ENCODE measurements at places on chromosomes 16 and 17.

DNA sequence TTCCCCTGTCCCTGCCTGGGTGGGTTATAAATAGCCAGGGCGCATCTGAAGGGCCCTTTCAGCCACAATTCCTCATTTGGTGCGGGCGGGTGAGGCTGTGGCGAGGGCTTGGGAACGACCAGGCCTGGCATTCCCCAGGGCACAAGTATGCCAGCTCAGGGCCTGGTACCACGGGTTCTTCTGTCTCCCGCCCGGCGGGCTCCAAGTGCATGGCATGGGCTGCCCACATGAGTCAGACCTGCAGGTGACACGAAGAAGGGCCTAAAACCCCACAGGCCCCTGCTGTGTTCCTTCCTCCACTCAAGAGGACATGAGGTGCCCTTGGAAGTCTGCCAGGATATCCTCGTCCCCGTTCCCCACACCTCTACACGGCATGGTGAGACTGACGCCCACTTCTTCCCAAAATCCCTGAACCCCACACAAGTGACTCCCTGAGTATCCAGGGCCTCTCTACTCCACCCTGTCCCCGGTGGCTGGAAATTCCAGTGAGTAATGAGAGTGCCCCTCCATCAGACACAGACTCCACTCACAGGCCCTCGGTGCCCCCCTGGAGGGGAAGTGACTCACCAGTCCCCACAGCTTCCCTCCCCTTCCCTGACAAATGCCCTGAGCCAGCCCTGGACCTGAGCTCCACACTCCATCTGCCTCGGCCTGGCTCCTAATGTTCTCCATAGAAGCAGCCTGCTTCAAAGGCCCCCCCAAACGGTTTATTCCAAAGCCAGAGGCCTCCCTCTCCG lies 68.8 kb downstream of the ABR start:
- no peak for DNase-seq

GRCh38 chr17:32627239-32627996 lies 140.6 kb downstream of the CDK5R1 start:
- no peak for DNase-seq

DNA sequence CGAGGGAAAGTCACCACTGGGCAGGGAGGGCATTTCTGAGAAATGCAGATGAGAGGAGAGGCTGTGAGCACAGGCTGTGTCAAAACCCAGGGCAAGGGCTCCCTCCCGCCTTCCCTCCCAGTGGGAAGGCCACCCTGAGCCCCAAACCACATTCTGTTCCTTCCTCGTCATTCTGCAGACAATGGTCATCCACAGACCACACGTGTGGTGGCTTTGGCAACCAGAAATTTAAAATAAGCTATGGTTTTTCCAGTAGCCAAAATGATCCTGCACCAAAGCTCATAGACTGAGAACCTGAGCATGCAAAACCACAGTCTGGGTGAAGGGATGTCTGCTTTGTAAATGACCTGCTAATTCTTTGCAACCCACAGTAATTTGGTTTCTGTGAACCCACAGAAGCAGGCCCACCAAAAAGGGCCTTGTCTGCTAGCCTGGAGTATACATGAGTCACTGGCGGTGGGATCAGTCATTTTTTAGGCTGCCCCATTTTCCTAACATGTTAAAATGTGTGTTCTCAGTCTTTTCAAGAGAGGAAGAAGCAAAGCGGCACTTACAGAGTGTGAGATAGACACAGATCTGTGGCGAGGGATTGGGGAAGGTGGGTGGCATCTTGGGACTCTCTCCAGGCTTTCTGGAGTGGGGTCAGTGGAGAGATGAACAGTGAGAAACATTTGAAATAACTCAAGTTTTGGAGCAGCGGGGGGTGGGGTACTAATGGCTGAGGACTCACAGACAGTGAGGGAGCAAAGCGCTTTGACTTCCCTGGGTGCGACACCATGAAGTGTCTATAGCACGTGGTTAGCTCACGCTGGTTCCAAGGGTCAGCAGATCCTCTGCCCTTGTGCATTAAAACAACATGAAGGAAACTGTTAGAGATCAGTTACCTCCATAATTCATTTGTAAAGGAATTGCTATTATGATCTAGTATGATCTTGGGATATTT lies 20.5 kb downstream of the GRB7 start:
- no peak for DNase-seq

- no peak for DNase-seq
Observed at GRCh38 chr17:79616801-79617200, 6.0 kb upstream of the RBFOX3 start.

GRCh38 chr17:77644181-77645071 lies 314.1 kb upstream of the TNRC6C start:
- DNase-seq = no peak

GRCh38 chr17:58932956-58933355 lies 173.7 kb downstream of the TRIM37 start:
- DNase-seq = no peak

DNA sequence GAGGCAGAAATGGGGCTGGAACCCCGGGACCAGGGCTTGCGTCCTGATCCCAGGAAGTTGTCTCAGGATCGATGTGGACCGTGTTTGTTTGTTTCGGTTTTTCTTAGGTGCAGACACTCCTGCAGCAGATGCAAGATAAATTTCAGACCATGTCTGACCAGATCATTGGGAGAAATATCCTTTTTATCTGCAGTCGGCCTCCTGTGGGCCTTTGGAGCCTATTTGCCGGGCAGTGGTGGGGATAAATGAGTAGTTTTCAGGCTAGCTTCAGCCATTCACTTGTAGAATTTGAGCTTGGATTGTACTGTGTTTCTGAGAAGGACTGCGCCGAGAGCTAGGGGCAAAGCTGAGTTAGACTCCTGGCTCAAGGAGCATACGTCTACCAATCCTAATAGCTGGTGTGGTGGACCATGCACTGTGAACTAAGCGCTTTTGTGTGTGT lies 816 bp downstream of the HSBP1 start:
- no peak for DNase-seq

- no peak for DNase-seq
Observed at GRCh38 chr16:85871756-85872155, 27.2 kb upstream of the IRF8 start.

DNA sequence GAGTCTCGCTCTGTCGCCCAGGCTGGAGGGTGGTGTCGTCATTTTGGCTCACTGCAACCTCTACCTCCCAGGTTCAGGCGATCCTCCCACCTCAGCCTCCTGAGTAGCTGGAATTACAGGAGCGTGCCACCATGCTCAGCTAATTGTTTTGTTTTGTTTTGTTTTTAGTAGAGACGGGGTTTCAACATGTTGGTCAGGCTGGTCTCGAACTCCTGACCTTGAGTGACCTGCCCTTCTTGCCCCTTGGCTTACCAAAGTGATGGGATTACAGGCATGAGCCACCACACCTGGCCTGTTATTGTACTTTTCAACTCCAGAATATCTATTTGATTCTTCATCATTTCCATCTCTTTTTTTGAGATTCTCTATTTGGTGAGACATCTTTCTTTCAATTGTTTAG lies 9.0 kb upstream of the ADORA2B start:
- no peak for DNase-seq

GRCh38 chr17:5241861-5242671 lies 7.4 kb upstream of the SCIMP start:
- no peak for DNase-seq

DNA sequence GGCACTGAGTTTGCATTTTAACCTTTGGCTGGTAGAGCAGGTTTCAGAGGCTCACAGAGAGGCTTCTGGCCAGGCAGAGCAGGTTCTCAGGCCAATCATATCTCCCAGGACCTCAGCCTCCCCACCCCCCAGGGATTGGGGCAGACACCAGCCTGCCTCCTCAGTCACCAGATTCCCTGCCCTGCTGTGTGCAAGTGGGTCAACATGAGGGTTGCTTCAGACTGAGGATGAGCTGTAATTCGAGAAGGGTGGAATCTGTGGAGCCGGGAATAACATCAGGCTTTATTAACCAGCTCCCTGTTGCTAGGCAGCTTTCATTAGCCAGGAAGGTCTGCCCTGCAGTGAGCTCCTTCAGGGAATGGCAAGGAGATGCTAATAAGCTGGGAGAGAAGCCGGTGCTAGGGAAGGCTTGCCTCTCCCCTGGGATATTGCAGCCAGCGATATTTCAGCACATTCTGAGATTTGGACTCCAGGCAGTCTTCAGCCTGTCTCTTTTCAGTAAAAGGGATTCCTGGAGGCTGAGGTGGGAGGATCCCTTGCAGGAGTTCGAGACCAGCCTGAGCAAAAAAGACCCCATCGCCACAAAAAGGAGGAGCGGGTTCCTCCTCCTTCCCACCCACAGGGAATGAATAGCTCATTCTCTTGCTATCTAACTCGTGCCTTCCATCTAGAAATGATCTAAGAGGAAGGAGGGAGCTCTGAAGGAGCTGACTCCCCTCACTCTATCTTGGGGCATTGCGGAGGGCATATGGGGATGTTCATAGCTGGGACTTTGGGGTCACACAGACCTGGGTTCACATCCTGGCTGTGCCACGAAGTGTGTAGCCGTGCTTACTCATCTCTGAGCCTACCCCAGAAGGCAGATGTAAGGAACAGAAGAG lies 10.7 kb downstream of the SGSM2 start:
- DNase-seq = no peak

GRCh38 chr17:34623856-34624766 lies 44.7 kb downstream of the TMEM132E start:
- no peak for DNase-seq

- DNase-seq = no peak
Observed at GRCh38 chr16:57564571-57565270, 22.3 kb downstream of the ADGRG5 start.

- no peak for DNase-seq
Observed at GRCh38 chr17:48294020-48294805, 135.8 kb downstream of the SKAP1 start.

GRCh38 chr17:78852709-78853121 lies 12.1 kb upstream of the USP36 start:
- DNase-seq = no peak

DNA sequence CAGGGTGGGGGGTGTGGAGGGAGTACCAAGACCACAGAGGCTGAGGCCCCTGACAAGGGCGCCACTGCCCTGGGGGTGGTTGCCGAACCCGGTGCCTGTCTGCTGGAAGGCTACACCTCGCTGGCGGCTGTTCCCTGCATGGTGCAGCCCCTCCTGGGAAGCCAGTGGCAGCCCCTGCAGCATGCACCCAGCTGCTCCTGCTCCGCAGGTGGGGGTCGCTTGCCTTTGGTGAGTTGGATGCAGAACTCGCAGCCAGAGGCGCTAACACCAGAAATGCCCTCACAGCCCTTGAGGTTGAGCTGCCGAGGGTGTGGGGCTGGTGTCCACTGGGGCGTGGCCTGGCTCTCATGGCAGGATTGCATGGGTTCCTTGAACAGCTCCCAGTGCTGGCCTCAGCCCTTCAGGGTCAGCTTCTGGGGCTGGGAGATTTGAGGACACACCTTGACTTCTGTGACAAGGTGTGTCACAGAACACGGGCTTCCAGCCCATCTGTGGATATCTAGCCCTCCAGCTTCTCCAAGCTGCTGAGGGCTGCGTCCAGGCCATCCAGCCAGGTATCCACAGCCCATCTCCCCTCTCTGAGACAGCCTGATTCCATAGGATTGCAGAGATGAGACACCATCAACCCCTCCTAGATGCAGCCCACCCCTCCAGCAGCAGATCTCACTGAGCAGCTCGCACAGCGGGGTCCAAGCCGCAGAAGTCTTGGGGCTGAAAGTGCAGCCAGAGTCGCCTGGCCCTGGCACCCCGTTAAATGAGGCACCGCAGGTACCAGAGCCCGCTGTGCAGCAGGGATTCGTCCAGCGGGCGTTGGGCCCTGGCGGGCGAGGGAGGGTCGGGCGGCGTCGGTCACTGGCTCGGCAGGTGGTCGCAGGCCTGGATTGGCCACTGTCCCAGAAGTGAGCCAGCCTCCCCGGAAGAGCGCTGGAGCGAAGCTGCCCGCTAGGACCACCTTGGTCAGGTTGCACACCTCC lies 586.3 kb downstream of the KCNJ18 start:
- DNase-seq = no peak

DNA sequence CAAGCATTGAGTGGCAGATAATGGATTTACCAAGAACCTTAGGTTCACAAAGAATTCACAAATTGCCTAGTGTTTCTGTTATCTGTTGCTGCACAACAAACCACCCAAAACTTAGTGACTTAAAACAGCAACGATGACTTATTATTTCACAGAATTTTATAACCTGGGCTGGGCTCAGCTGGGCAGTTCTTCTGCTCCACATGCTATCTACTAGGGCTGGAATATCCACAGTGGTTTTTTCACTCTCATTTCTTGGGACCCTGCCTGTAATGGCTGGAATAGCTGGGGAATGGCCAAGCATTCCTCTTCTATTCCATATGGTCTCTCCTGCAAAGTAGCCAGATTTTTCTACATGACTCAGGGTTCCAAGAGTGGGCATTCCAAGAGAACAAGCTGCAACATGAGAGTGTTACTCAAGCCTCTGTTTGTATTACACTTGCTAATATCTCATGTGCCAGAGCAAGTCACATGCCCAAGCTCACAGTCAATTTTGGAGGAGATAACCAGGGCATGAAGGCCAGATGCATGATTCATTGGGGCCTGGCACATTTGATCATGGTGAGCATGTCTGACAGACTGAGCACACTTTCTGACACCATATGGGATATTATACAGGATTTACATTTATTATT lies 4.9 kb upstream of the PSMD7 start:
- no peak for DNase-seq

DNA sequence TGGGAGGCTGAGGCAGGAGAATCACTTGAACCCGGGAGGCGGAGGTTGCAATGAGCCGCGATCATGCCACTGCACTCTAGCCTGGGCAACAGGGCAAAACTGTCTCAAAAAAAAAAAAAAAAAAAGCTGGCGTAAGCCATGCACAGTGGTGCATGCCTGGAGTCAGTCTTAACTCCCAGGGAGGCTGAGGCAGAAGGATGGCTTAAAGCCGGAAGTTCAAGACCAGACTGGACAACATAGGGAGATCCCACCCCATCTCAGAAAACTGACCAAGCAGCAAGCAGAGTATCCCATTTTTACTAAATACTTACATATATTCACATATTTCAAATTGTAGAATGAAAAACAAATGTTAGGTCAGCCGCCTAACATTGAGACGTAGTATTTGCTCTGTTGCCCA lies 4.6 kb downstream of the NT5C start:
- DNase-seq = no peak
